ENCODE measurements at places on chromosomes 5 and 9.

DNA sequence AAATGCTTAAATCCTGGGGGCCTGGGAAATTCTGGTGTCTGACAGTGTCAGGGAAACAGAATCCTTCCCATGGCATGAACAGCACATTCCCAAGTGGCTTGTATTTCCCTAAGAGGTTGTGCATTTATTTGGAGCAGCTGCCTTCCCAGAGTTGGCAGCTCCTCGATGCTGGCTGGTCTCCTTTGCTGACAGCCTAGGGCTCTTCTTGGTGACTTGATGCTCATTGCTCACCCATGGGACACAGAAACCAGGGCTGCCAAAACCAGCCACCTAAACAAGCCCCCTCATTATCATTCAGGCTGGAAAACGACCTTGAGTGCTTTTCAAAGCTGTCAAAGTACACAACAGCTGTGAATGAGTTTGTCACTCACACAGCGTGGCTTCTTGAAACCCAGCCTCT, 24.2 kb downstream of the ENHO start:
- DNase-seq: no peak

GRCh38 chr5:120365656-120366446, 98.2 kb upstream of the PRR16 start:
- DNase-seq: no peak

GRCh38 chr9:96256800-96257199, 45.2 kb downstream of the HSD17B3 start:
- peak; percentile 23 for DNase-seq

DNA sequence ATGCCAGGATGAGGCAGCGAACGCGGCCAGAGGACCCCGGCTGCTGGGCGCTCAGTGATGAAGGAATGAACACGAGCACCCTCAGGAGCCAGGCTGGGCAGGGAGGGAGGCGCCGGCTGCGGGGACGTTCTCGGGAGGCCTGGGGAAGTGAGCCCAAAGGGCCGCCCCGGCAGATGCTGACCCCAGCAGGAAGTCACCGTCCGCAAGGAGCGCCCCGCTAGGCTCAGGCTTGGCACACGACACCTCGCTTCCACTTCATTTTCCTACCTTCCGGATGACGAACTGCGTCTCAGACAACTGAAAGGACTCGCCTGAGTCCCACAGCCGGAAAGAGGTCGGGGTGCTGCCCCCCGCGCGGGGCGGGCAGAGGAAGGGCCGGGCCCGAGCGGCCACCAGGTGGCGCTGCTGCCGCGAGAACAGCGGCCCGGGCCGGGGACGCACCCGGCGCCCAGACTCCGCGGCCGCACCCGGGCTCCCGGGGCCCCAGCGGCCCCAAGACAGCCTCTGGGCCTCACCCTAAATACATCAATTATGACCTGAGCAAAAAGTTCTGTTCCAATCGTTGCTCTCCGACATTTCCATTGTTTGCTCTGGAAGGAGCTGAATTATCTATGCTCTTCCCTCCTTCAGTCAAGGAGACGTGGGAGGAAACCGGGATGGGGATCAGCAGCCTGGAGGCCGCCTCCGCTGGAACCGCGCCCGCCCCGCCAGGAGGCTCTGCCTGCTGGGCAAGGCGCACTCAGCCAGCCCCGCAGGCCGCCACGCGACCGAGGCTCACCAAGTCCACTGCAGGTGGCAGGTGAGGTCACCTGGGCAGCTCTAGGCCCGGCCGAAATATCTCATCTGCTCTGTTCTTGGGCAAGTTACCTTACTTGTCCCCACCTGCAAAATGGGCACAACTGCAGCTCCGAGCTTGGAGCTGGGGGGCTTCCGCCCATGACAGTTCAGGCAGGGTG, 107.0 kb downstream of the ZNF354C start:
- DNase-seq: peak; percentile 72

- no peak for DNase-seq
Measured at GRCh38 chr9:4243113-4243512, 56.8 kb downstream of the GLIS3 start.

DNA sequence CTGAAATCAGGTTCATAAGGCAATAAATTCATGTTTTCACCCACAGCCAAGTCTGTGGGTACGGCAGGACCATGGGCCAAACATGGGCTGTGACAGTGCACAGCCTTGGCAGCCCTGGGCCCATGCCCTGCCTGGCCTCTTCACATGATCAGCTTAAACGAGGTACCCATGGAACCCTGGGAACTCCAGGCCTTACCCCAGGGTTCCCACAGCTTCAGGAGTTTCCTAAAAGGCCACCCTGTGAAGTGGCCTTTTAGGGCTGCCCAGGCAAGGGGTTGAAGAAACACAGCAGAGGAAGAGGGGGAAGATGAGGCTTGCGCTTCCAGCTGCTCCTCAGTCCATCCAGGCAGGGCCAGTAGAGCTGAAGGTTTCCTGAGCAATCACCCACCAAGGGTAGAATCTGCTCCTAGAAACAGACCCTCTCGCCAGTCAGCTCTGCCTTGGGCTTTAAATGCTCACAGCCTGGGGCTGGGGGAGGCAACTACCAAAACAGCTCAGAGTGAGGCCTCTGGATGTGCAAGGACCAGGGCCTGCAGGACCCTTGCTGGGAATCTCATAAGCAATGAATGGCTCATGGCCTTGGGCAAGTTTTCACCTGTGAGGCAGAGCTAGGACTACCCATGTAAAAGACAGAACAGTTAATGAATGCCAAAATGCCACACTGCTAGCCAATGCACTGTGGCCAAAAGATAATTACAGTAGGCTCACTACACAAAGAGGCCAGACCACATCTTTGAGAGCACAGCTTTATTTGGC, 79.3 kb upstream of the LRRTM2 start:
- DNase-seq: no peak

GRCh38 chr9:76456202-76456926, 2.6 kb upstream of the GCNT1 start:
- DNase-seq: peak; percentile 69

DNA sequence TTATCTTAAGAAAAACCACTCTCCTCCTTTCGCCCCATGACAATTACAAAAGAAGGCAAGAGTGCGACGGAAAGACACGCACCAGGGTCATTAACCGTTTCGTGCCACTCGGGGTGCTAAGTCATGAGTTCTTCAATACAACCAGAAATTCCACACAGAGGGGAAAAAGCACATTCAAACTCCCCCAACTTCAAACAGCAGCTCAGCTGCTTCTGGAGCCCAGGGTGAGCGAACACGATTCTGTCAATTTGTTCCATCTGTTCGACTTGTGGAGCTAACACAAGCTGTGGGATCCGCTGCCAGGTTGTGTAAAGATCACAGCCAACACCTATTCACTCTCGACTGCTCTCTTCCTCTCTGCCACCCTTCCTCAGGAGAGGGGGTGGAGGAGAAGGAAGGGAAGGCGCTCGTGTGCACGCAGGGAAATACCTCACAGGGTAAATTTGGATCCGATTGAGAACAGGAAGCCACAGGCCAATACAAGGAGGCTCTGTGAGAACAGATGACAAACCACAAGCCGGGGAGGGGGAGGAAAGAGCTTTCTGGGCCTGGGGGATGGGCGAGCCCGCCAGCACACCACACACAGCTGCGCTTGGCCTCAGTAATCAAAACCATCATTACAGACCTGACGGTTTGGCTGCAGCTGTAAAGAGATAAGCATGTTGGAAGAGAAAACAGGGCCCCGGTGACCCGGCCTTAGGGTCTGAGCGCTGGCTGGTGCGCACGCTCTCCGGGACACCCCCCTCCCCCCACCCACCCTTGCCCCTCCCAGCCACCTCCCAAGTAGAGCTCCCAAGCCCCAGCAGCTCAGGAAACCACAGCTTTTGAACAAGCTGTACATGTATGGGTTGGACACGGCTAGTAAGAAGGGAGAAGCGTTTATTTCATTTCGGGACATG, 54.3 kb downstream of the PTCH1 start:
- peak; percentile 73 for DNase-seq

GRCh38 chr5:142315096-142315900, 9.5 kb downstream of the SPRY4 start:
- no peak for DNase-seq

DNA sequence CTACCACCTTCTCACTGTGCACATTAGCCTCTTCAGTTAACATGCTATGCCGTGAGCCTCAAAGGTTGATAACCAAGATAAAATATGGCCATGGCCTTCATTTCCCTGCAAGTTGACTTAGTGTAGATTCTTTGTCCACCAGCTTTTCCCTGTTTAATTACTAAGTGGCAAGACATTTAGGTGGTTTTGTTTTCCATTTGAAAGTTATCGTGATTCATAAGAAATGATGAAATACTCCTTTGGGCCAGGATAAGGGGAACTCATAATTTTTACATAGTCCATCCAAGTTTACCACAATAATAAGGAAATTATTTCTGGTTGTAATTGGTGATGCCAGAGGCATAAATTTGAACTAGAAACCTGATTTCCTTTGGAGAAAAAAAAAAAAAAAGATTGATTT, 609.6 kb downstream of the TAF11L14 start:
- DNase-seq: no peak

DNA sequence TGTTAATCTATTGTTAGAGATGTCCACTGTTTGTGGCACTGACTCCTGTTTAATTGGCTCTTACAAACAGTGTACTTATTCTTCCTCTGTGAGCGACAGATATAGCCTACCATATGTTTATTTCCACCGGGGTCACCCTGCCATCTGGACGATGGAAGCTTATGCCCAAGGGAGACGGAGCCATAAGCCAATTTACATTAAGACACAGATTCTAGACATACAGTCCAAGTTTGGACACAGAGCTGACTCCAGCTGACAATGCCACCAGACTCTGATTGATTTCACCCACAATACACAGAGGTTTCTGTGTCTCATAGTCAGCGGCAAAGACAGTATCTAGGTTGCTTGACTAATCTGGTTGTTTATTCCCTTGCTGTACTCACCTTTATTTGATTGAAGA, 198.9 kb downstream of the ENC1 start:
- DNase-seq: no peak

DNA sequence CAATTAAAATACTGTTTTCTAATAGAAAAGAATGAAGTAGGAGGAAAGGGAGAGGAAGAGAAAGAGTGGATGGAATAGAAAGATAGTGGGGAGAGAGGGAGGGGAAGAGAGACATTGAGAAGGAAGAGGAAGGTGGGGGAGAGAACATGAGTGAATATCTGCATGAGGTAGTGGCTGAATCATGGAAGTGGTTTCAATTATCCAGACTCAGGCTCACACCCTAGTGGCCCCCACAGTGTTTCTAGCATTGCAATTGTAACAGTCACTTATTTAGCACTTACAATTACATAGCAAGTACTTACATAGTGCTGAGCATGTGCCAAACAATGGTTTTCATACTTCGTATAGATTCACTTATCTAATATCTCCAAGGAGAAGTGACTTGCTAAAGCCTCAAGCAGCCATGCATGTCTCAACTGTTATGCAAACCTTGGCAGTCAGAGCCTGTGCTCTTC, 72.7 kb downstream of the CAST start:
- DNase-seq: no peak

DNA sequence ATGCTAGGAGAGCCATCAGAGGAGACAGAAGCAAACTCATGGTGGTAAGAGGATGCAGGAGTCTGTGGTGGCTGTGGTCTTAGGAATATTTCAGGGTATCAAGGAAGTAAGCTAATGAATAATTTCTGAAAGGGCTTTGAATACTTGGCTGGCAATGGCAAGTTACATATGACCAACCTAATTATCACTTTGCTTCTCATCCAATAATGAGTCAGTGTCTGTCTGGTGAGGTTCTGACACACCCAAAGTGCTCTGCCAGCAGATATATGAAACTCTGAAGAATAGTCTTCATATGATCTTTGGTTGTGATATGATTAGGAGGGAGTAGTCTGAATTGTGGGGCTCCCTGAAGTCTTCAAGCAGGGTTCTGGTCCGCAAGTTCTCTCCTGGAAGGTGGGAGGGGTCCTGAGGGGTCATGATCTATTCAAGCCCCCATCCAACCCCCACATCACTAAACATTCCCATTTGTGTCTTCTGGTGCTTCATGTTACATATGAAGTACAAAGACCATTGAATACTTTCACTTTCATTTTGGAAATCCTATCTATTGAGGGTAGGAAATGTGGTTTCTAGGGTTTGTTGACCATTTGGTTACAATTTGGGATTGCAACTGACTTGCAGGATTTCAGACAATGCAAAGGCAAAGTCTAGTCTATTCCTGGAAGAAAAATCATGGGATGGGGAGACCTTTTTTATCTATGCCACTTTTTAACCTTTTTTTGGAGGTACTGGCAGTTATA, 199.9 kb upstream of the CDKN2B start:
- DNase-seq: no peak

DNA sequence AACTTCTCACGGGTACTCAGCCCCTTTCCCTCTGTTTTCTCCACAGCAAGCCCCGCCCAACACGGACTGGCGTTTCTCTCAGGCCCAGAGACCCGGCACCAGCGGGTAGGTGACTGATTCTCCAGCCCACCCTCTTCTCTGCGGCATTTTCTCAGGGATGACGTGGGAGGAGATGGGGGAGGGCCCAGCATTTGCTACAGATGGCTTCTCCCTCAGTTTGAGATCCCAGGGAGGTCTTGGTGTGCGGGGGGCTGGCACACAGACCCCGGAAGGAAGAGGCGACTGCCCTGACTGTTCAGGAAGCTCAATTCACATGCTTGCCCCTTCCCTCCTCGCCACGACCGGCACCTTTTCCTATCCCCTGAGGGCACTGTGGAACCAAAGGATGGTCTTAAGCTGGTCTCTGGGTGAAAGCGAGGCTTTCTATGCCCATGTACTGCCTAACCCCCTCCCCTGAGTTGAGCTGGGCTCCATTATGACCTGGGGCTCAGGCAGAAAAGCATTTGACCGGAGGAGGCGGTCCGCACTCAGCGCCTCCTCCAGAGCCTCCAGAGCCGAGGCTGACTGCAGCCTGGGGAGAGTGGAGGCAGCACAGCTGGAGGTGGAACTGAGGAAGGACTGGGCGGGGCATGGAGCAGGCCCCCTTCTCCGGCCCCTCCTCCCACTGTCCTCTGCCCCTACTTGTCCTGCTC, 6.0 kb downstream of the PCDHGC5 start:
- no peak for DNase-seq

GRCh38 chr9:69036799-69037198, 1.2 kb downstream of the FXN start:
- no peak for DNase-seq

- no peak for DNase-seq
Measured at GRCh38 chr5:91182763-91183162, 200.4 kb downstream of the ARRDC3 start.

- DNase-seq: no peak
Measured at GRCh38 chr9:117815948-117816347, 111.7 kb downstream of the TLR4 start.

- no peak for DNase-seq
Measured at GRCh38 chr9:96874947-96875460, 20.7 kb upstream of the ZNF782 start.

GRCh38 chr5:23208959-23209431, 298.4 kb upstream of the PRDM9 start:
- DNase-seq: peak; percentile 60

GRCh38 chr5:138350563-138350890, 2.0 kb upstream of the KDM3B start:
- no peak for DNase-seq

GRCh38 chr5:27748847-27749246, 710.5 kb upstream of the CDH9 start:
- DNase-seq: no peak

- no peak for DNase-seq
Measured at GRCh38 chr5:132425009-132425937, 55.8 kb downstream of the SLC22A5 start.

- peak; percentile 84 for DNase-seq
Measured at GRCh38 chr9:137227054-137227852, at the start of gene RNF224. RNF224 (plus strand) TSS chr9:137227502; CDS start chr9:137228336, 834 bp downstream.
